ENCODE measurements at places on chromosomes 11 and 22. TPM values are rescaled to one million over a fixed set of nuclear protein-coding genes. Genes with fewer than 3 reads are reported as not detected.

DNA sequence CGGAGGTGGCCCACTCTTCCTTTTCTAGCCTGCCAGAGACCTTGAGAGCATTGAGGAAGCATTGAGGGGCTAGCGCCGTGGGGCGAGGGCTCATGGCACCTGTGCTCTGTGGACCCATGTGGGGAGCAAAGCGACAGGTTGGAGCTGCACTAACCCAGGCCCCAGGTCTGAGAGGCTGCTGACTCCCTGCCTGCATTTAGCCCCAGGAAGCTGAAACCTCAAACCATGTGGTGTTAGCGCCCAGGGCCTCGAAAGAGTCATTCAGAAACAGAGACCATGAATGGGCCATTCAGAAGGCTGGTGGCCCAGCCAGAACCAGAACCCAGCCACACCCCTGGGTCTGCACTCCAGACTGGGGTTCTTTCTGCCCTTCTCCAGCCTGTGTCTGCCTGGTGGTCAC lies 88.6 kb downstream of the BCR start:
- no peak for DNase-seq

- no peak for DNase-seq
Measured at GRCh38 chr11:6629892-6630631, 10.8 kb upstream of the TPP1 start.

DNA sequence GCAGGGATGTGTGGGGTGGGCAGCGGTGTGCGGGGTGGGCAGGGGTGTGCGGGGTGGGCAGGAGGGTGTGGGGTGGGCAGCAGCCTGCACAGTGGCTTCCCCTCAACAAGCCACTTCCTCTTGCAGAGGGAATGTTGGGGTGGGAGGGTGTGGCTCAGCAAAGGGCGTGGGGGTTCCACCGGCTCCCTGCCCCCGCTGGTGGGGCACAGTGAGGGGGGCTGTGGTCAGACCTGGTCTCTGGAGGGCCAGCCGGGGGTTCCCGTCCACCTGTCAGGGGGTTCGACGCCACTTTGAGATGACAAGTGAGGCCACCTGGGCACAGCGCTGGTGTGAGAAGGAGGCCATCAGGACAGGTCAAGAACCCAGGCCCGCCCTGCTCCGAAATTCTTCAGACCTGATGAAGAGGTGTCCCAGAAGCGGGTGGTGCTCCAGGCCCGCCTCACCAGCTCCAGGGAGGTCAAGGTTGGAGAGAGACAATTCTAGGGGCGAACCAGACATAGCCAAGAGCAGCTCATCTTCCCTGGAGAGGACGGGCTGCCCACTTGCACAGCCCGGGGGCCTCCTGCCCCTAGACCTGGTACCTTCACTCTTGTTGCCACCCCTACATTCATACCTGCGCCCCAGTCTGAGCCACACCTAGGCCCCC lies 1.3 kb downstream of the C11orf21 start:
- DNase-seq = no peak

- no peak for DNase-seq
Measured at GRCh38 chr11:35598254-35599125, 19.8 kb upstream of the FJX1 start.

GRCh38 chr11:10351765-10352641 lies 47.1 kb downstream of the ADM start:
- DNase-seq = peak; percentile 75

DNA sequence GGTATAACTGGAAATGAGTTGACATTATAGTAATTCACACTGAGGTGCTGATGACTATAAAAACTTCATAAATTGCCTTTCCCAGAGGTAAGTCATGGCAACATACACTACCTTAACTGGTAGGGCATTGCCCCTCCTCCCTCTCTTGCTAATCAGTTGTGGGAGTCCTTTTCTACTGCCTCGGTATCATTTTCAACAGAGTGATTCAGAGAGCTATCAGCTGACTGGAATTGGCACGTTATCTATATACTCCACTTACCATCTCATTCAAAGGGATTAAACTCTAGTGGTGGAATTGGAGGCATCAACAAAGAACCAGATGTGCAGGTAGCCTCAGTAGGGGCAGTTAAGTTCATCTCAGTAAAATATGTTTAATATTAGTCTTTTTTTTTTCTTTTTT lies 8.0 kb upstream of the NUP160 start:
- no peak for DNase-seq

DNA sequence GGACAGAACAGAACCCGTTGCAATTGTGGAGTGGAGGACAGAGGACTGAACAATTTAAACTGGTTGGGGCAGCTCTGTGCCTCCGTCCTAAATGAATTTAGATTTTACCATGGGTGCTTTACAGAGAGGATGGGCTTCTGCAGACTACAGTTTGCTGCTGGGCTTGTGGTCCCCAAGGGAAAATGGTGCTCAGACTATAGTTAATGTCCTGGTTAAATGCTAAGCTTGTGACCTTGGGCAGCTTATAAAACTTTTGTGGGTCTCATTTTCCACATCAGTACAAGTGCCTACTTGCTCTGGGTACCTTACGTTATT lies 355.2 kb upstream of the NARS2 start:
- no peak for DNase-seq

DNA sequence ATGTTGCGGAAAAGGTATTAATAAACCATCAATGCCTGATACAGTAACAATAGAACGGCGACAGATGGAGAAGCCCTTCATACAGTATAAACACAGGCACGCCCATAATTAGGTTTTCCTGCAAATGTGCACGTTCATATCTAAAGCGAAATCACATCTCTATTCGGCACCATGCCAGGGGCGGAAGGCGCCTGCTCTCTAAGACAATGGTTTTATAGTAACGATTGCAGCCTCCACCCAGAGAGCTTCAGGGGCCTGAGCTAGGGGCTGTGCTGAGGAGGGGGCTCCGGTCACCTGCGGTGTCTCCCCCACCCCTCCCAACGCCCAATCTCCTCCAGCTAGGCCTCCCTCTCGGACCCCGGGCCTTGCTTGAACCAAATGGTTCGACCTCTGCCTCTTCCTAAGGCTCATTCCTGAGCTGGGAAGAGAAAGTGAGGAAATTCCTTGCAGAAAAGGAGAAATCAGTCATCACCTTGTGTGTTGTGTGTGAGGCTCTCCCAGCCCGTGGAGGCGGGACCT lies 9.6 kb downstream of the KRTAP5-5 start:
- peak; percentile 26 for DNase-seq

GRCh38 chr11:2725368-2726300 lies 25.8 kb upstream of the KCNQ1OT1 start:
- peak; percentile 61 for DNase-seq

GRCh38 chr11:46353698-46354097 lies 6.4 kb downstream of the DGKZ start:
- no peak for DNase-seq

GRCh38 chr22:17891481-17892167 lies 117.4 kb upstream of the BID start:
- no peak for DNase-seq

GRCh38 chr11:2555891-2556290 lies 111.1 kb downstream of the KCNQ1 start:
- peak; percentile 34 for DNase-seq

- DNase-seq = no peak
Measured at GRCh38 chr11:130269326-130269943, 45.3 kb downstream of the ZBTB44 start.

DNA sequence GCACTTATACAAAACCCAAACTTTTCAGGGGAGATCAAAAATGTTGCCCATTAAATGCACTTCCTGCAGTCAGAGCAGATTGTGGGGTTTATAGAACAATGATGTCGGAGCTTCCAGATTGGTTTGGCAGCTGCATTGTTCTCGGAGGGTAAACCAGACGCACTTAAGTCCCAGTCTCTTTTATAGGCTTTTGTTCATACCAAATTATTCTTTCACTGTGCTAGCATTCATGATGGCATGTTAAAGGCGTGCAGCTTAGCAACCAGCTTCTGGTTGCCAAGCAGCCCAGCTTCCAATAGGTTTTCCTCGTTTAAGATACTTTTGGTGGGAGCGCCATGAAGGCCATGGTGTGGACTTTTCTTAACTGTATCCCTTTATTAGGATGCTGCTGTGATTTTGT lies 40.9 kb downstream of the ZC3H12C start:
- no peak for DNase-seq

DNA sequence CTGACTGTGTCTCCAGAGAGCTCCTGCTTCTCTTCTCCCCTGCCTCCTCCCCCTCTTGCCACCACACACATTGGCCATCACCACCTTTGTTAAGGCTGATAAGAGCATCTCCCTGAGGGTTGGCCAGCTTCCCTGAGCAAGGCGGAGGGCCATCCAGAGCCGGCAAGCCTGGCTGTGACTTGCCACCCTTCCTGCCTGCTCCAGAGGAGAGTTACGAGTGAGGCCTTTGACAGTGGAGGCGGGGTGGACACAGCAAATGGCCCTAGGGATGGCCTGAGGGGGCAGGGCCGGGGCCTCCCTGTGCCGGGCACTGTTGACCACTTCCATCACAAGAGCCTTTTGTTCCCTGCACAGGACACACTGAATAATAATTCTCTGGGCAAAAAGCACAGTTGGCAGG lies 5.4 kb downstream of the FREY1 start:
- DNase-seq = no peak

- no peak for DNase-seq
Measured at GRCh38 chr11:118301600-118302195, 2.8 kb upstream of the CD3E start.

- DNase-seq = no peak
Measured at GRCh38 chr11:134131628-134132244, 62.9 kb downstream of the JAM3 start.

GRCh38 chr22:50189184-50189848 lies 3.6 kb downstream of the TRABD start:
- no peak for DNase-seq

- no peak for DNase-seq
Measured at GRCh38 chr22:47780281-47780875, 1017.9 kb downstream of the TBC1D22A start.

- DNase-seq = no peak
Measured at GRCh38 chr22:21605887-21606564, 23.8 kb downstream of the YDJC start.

GRCh38 chr22:21623648-21623970 lies 6.2 kb downstream of the YDJC start:
- no peak for DNase-seq

GRCh38 chr22:28283068-28283654 lies 364.1 kb upstream of the PITPNB start:
- no peak for DNase-seq

The CEP126 gene
- total RNA-seq = 9.8 TPM

The PIK3C2A gene
- total RNA-seq = 100 TPM

The CALCB gene
- total RNA-seq = 0.16 TPM

The TMEM135 gene
- total RNA-seq = 49.0 TPM

The NAT10 gene
- total RNA-seq = 42.4 TPM

The SEPTIN3 gene
- total RNA-seq = 0.63 TPM

The GPR83 gene
- total RNA-seq = 0.15 TPM

The NCAPH2 gene
- 35.5 TPM for total RNA-seq

The OR8A1 gene
- total RNA-seq = not detected

The LUZP2 gene
- total RNA-seq = 0.15 TPM

All from aorta (tissue), 5 donors.